Substantia nigra (tissue), 51 donors: ENCODE measurements at places on chromosomes 11 and 22.

DNA sequence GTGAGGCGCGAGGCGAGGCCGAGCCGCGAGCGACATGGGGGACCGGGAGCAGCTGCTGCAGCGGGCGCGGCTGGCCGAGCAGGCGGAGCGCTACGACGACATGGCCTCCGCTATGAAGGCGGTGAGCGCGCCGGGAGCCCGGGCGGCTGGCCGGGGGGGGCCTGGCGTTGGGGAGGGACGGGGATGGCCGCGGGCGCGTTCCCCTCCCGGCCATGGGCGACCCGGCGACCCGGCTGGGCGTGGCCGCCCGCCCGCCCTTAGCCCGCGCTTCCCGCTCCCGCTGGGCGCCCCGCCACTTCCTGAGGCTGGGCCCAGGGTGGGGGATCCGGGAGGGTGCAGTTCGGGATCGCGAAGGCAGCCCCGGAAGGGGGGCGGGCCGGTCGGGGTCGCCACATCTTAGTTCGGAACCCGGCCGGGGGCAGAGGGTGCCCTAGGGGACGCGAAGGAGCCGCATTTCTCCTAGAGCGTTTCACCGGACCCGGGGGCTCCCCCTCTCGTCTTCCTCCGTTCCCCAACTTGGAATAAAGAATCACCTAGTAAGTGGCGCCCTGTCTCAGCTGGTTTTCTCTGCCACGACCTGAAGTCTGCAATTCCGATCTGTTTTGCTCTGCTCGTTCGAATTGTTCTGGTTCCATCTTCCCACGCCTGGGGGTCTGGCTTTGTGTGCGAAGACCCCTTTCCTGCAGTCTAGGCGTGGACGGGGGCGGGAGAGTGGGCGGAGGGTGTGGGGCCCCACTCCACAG is 536 bp downstream of the YWHAH start:
- DNase-seq, result peak; percentile 69

DNA sequence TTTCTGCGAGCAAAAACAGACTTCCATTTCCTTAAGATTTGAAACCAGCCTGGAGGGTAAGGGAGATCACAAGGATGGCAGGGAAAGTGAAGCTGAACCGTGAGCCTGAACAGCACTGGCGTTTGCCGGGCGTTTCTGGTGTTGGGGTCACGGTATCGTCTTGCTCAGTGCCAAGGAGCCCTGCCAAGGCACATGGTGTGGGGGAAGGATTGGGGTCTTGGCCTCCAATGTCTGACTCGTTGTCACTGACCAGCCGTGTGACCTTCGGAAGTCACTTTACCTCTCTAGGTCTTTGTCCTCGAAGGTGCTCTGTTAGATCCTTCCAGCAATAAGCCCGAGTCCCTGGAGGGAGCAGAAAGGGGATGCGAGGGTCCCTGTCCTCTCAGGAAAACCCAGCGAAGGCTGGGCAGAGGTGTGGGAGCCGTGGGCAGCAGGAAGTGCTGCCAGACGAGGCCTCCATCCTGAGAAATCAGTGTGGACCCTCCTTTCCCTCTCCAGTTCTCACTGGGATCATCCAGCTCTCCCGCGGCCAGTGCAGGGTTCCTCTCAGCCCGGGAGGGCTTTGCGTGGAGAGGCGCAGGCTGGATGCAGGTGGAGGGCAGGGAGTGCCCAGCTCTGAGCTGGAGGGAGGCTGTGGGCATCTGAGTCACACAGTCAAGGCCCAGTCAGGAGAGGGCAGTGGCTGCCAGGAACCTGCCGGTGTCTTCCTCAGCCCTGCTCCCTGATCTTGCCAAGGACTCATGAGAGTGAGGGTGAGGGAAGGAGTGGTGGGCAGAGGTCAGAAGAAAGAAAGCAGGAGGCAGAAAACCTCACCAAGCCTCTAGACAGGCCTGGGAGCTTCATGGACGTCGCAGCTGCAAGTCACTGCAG is 18.9 kb downstream of the TOM1 start:
- DNase-seq, result no peak

GRCh38 chr11:130037881-130038585 is 31.7 kb upstream of the APLP2 start:
- DNase-seq, result no peak

- peak; percentile 38 for DNase-seq
Observed at GRCh38 chr11:64742889-64743590, 902 bp downstream of the RASGRP2 start.

DNA sequence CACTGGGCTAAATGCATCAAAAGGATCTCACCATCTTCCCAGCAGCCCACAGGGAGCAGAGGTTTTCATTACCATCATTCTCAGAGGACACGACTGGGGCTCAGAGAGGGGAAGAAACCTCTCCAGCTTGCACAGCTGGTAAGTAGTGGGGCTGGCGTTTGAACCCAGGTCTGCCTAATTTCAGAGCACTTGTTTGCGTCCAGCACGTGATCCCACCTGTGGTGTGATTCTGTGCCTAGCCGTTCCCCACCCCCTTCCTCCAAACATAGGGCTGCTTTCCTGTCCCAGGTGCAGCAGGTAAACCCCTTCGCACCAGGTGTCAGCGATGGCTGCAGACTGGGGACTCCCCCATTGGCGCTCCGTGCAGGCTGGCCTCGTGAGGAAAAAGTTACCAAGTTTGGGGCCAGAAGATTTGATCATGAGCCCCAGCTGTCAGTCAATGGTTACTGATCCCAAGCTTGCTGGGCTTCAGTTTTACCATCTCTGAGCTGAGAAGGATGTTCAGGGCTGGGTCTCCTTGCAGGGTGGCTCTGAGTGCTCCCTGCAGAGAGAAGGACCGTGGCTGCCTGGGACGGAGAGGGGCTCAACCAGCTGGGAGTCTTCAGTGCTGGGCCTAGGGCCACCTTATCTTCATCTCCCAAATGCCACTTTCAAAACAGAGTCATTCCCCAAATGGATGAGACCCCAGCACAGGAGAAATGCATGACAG is 445.6 kb downstream of the TBC1D22A start:
- DNase-seq, result no peak

- DNase-seq, result no peak
Observed at GRCh38 chr22:37967637-37968451, 14.3 kb downstream of the POLR2F start.

- no peak for DNase-seq
Observed at GRCh38 chr11:92960886-92961285, 8.6 kb upstream of the MTNR1B start.

DNA sequence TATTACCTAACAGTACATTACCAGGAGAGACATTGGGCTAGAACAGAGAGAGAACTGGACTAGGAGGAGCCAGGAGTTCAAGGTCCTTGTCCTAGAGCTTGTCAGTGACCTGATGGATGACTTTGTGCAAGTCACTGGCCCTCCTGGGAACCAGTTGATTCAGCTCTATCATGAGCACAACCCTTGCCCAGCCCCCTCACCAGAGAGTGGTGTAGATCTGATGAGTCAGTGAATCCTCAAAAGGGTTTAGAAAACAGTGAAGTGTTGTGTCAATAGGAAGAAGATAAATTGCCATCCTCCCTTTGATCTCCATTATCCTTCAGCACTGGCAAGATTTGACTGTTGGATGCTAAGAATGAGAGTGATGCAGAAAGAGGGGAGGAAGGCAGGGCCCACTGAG is 24.3 kb downstream of the NEU3 start:
- no peak for DNase-seq

DNA sequence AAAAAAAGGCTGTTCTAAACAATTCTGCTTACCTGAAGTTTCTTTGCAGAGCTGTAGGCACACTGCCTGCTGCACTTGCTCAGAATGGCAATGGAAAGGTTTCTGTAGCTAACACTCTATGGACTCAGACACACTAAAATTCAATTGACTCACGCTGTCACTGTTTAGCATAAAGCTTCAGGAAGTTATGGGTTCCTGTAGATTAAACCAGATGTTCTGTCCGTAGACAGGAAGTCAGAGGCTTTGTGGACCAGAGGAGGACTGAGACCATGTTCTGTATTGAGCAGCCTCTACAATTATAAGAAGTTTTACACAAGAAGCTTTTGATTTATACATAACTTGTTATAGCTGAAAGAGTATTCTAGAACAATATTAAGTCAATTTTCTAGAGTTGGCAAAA is 70.4 kb downstream of the GLYATL1 start:
- DNase-seq, result no peak

DNA sequence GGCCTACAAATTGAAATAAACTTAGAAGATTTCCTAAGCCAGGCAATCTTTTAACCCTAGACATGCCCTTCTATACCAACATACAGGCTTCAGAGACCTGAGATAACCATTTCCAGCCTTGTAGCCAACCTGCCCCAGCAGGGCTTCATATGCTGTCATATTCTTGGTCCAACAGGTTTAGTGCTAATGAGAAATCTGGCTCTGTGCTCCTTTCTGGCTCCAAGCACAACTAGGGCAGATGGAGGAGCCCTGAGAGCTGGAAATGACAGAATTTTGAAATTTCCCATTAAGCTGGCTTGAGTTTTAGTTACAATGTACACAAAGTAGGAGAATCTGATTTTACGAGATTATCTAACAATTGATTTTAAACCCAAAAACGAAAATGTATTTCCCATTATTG is 323.0 kb upstream of the CCDC90B start:
- no peak for DNase-seq
